ENCODE measurements at places on chromosomes 4 and X.

DNA sequence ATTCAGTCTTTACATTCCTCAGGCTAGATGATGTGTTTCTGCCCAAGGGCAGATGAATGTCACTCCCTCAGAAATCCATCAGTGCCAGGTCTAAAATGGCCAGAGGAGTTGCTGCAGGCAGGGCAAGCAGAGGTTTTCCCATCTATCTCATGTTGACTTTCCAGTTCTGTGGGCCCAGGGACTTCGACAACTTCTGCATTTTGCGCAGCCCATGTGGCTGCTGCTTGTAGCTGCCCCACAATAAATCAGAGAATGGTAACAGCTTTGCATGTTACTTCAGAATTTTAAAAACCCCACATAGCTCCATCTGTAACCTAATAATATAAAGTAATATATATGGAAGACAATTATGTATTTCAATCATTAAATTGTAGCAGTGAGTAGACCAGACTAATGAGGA is 1367.7 kb upstream of the AGA start:
- no peak for DNase-seq

DNA sequence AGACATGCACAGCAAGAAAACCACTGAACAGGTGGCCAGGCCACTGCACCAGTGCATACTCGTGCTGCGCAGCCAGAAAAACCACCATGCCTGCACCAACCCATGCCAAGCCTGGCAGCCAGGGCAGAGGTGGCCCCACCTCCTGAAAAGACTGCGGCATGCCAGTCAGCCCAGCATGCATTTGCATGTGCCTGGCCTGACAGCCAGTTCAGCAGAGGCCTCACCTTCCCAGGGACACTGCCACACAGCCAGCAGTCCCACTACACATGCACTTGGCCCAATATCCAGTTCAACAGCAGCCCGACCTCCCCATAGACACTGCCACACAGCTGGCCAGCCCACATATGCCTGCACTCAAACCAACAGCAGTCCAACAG is 43.5 kb upstream of the DDX60 start:
- no peak for DNase-seq

GRCh38 chr4:176011529-176011928 is 54.1 kb upstream of the WDR17 start:
- no peak for DNase-seq

GRCh38 chr4:152339576-152339975 is 196.3 kb downstream of the FBXW7 start:
- DNase-seq, result no peak

- DNase-seq, result no peak
Observed at GRCh38 chr4:44157611-44158277, 290.9 kb downstream of the KCTD8 start.

- no peak for DNase-seq
Observed at GRCh38 chr4:8118531-8118930, 40.1 kb downstream of the ABLIM2 start.

GRCh38 chr4:134687646-134688628 is 486.3 kb upstream of the PABPC4L start:
- no peak for DNase-seq

All from activated effector memory CD4-positive, alpha-beta T cell treated with anti-CD3 and anti-CD28 coated beads, Interleukin-2, amount 50 U/mL, for 16 hours (primary cell).